Activated gamma-delta T cell (primary cell): ENCODE measurements at places on chromosomes 4 and X.

DNA sequence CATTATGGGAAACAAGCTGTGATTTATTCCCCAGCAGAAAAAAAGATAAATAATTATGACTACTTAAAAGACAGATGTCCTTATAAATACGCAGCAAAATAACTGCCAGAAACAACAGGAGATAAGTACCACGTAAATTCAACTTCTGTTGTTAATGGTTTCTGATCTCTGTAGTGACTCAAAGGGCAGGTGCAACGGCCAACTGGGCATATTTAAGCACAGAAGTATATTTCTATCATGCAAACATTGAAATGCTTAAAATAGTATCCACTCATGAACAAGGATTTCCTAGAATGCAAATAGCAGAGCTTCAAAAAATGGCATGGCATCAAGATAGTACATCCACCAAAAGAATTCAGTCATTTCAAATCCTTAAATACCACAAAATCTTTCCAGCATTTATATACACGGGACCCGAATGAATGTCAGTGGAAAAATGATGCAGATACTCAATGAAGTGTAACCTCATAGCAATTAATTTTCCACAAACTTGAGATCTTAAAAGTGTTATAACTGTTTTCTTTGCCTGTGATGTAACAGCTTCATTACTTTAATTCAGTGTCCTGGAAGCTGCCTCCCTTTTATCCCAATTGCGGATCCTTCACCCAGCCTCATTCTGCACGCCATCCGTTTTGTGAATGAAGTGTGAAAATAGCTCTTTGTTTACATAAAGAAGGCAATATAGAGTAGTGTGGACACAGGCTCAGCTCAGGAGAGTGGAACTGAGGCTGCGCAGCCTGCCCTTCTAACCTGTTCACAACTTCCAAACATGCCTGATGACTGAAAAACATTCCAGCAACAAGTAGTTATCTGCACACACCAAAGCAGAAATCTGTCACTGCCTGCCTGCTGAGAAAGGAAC is 10.2 kb downstream of the PDGFC start:
- no peak for DNase-seq

DNA sequence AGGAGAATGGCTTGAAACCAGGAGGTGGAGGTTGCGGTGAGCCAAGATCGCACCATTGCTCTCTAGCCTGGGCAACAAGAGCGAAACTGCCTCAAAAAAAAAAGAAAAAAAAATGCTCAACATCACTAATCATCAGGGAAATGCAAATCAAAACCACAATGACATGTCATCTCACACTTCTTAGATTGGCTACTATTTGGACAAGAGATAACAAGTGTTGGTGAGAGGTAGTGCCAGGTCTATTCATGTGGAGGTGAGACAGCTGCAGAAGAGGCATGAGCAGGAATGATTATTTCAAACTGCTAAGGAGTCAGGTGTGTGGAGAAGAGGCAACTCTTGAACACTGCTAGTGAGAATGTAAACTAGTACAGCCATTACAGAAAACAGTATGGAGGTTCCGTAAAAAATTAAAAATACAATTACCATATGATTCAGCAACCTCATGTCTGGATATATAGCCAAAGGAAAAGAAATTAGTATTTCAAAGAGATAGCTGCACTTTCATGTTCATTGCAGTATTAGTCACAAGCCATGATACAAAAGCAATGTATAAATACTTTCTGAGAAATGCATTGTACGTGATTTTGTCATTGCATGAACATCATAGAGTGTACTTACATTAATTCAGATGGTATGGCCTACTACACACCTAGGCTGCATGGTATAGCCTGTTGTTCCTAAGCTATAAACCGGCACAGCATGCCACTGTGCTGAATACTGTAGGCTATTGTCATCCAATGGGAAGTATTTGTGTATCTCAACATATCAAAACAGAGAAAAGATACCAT is 75.3 kb downstream of the TMEM144 start:
- no peak for DNase-seq

DNA sequence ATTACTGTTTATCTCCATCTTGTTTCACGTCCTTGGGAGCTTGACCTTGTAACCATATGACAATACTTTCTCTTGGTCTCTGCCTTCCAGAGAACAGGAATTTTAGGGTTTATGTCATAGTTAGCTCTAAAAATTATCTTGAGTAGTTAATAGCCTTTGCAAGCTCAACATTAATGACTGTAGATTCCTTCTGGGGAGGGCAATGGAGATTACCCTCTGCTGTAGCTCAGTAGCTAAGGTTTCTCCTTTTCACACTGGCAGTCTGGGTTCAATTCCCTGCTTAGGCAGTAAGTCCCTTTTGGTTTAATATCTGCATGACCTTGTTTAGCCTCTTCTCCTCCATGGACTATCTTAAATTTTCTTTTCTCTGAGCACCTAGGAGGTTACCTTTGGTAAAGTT is 181.7 kb upstream of the GPR101 start:
- DNase-seq = no peak

- no peak for DNase-seq
Observed at GRCh38 chr4:114677346-114677979, 78.9 kb downstream of the UGT8 start.

DNA sequence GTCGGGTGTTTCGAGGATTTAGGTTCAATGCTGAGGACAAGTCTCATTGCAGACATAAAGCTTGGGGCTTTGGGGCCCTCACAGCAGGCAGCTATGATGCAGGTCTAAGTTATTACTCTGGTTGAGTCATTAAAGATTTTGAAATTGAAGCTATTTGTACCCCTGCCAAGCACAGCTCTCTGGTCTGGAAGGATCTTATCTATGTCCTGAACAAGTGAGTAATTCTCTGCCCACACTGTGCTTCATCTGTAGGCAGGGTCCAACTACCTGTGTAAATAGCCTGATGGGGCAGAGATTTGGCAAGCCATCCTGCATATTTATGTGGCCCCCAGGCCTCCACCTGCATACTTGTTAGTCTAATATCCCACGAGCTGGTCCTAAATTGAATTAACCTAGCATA is 41.4 kb upstream of the MAGEA4 start:
- no peak for DNase-seq

DNA sequence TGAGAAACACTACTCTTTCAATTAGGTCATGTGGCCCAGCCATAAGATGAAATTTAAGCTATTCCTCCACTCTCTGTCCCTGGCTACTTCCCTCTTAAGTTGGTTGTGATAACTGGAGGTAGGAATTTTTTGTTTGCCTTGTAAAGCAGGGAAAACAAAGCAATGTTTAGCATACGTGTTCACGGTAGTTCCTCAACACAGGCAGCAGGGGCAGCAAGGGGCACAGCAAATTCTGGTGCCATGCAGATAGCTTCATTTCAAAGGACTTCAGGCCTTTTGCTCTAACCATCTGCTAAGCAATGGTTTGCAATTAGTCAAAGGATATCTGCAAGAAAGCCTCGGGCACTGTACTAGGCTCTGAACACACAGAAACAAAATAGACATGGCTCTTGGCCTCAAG is 330.2 kb downstream of the ZIC3 start:
- no peak for DNase-seq

- no peak for DNase-seq
Observed at GRCh38 chrX:129653181-129653970, 1.4 kb downstream of the APLN start.

DNA sequence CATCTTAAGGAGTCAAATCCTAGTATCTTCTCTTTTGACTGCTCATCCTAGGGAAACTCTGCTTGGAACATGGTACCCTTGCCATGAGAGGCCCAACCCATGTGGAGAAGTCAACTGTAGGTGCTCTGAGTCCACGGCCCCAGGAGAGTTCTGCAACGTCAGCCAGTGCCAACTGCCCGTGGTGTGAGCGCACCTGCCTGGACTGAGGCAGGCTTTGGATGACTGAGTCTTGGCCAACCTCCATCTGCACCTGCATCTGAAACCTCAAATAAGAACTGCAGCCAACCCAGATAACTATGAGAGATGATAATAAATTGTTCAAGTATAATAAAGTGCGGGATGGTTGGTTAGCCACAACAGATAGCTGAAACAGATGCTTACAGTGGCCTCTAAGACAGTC is 772.0 kb downstream of the TRIML1 start:
- no peak for DNase-seq

DNA sequence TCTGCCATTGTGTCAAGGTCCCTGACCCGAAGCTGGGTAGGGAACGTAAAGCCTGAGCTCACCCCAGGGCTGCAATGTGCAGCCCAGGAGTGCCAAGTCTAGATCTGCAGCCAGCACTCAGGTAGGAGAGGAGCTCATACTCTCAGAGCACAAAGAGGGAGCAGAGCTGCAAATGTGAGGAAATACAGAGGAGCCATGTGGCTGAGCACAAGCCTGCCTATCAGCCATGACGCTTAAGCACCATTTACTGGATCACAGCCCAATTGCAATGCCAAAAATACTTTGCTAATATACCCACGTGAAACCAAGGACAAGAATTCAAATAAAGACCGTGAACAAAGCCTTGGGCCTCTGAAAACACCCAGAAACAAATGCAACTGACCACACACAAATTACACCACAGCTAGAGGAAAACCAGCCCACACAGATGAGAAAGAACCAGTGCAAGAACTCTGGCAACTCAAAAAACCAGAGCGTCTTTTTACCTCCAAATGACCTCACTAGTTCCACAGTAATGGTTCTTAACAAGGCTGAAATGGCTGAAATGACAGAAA is 69.0 kb upstream of the HPF1 start:
- no peak for DNase-seq

DNA sequence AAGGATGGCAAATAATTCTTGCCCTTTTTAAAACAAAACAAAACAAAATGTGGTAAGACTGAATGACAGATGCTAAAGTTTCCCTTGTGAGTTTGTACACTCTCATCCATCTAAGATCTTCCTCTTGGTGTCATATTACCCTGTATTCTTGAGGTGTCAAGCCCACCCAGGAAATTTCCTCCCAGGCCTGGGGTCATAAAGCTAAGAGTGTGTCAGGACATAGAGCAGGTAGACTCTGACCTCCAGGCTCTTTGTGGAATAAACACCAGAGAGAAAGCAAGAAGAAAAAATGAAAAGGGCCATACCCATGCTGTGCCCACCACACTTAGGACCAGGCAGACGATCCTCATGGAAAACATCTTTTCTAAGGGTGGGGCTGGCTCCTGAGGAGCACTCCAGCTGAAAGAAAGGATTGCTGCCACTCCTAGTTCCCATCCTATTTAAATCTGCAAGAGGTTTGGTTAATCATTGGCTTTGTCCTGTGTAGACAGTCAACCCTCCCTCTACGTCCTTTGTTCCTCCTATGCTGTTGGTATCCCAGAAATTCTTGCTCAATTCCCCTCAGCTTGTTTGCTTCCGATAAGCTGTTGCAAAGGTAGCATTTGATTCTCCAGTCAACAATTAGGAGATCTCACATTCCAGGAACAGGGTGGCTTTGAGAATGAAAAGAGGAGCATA is at the start of gene FGA:
TSS of gene FGA (minus strand) at position 414 of the 678 bp plus-strand sequence. CDS start at position 359, 55 bp downstream.
- no peak for DNase-seq

- no peak for DNase-seq
Observed at GRCh38 chr4:111954550-111954949, 190.7 kb upstream of the FAM241A start.

- DNase-seq = no peak
Observed at GRCh38 chr4:55553441-55554201, 6.9 kb upstream of the CLOCK start.

- DNase-seq = no peak
Observed at GRCh38 chrX:32281853-32282252, 929.5 kb downstream of the DMD start.

- DNase-seq = no peak
Observed at GRCh38 chr4:168585168-168586091, 88.6 kb downstream of the PALLD start.

DNA sequence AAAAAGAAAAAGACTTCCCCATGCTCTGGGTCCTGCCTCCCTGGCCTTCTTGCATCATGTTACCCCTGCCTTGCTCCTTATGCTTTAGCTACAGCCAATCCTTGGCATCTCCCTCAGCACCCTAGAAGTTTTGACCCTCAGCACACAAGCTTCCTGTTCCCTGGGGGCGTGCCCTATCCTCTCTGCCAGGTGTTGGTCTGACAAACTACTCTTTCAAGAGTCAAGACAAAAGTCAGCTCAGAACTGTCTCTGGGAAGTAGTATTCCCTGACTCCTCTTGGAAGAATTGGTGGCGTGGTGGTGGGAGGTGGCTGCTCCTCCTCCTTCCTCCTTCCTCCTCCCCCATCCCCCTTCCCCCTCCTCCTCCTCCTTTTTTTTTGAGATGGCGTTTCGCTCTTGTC is 41.0 kb downstream of the PRPS1 start:
- no peak for DNase-seq

DNA sequence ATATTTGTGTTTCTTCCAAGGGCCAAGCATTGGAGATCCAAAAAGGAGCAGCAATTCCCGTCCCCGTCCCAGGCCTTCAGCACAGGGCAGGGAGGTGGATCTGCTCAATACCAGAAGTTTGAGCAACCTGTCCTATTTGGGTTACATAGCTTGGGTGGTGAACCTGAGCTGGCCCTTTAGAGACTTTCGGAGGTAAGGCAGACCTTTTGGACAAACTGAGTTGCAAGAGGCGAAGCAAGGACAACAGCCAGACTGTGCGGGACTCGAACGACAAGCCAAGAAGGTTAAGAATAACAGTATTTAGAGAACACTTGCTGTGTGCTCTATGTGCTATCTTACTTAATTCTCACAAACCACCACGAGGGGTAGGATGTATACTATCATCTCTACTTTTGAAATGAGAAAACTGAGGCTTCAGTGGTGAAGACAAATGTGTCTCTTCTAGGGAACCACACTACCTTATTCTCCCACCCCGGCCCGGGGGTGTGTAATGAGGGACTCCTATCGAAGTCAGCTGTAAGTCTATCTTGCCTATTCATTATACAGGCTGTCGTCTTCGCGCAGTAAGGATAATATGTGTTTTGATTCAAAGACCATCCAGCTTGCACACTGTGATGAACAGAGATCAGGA is 1.3 kb downstream of the NOP14 start:
- DNase-seq = no peak

DNA sequence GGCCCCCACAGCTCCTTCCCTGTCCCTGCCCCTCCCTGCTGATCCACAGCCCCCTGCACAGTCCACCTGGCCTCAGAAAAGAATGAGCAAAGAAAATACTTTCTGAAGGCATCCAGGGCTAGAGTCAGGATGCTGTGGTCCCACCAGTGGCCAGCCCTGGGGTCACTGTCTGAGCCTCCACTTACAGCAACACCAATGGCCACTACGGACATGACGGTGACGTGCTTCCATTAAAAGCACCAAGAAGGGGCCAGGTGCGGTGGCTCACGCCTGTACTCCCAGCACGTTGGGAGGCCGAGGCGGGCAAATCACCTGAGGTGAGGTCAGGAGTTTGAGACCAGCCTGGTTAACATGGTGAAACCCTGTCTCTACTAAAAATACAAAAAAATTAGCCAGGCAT is 4.0 kb downstream of the JAKMIP1 start:
- no peak for DNase-seq

DNA sequence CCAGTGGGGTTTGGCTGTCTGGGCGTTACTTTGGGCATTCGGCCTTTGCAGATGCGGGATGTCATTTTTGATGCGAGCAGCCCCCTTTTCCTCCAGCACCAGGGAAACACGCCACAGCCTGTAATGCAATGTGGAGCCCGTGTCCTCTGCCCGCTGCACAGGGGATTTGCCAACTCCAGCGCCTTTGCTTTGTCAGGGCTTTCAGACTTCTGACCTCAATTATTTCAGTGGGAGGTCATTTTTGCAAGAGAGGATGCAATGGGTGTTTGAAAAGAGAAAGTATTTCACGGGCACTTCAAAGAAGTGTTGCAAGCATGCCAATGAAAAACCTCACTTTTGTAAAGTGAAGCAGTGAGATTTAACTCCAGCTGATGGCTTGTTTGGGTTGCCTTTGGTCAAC is 11.5 kb downstream of the CLCN4 start:
- DNase-seq = no peak

- DNase-seq = no peak
Observed at GRCh38 chr4:86993909-86994681, 59.3 kb downstream of the AFF1 start.

GRCh38 chr4:155197757-155198156 is 10.7 kb upstream of the NPY2R start:
- DNase-seq = no peak
